Stimulated activated naive CD4-positive, alpha-beta T cell (primary cell): ENCODE measurements at places on chromosomes 1 and 21.

- DNase-seq, result no peak
These were observed at the start of gene SLC27A3 for GRCh38 chr1:153774780-153775457. Gene SLC27A3, plus strand, starts transcription at chr1:153775407. Its CDS starts 91 bp downstream, at chr1:153775498.

GRCh38 chr1:5481889-5482288 lies 510.3 kb downstream of the NPHP4 start:
- DNase-seq, result peak; percentile 9

DNA sequence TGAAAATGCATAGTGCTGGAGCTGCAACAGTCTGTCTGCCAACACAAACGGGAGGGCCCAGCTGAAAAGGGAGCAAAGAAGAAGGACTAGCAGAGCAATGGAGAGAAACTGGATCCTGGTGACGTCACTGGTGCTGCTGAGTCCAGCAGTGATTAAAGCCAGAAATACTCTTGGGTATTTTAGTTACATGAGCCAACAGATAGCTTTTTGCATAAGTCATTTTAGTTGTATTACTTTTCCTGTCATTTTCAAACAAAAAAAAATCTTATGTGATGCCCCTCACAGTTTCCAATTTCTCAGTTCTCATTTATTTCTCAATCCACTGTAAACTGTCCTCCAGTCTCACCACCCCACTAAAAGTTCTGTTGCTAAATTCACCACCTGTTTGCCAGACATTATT lies 38.7 kb upstream of the NEK7 start:
- no peak for DNase-seq

- DNase-seq, result no peak
These were observed 20.8 kb upstream of the ENSA start for GRCh38 chr1:150650193-150650592.

DNA sequence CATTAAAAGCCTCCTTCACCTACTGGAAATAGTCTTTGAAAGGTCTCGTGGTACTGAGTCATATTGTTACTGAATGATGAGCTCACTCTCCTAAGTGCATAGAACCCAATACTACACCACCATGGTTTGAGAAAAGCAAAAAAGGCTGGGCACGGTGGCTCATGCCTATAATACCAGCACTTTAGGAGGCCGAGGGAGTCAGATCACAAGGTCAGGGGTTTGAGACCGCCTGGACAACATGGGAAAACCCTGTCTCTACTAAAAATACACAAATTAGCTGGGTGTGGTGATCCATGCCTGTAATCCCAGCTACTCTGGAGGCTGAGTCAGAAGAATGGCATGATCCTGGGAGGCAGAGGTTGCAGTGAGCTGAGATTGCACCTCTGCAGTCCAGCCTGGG lies 3.3 kb upstream of the HNRNPCL1 start:
- DNase-seq, result no peak

- no peak for DNase-seq
These were observed 40.2 kb upstream of the SLC6A9 start for GRCh38 chr1:44071461-44071860.

DNA sequence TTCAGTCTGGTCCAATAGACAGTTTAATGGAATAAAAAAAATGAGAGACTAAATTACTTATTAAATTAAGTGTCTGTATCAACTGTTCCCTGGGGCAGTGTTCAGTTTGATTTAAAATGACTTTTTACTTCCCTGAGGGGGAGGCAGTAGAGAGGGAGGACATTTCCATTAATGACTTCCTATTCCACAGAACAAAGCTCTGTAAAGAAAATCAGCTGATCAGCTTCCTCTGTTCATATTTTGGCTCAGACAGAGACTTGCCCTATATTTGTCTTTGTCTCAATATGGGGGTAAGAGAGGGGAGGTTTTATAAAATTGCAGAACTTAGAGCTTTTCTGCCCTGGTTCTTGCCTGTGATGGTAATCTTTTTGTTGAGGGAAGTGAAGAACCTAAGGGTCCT lies 8.4 kb downstream of the CFAP126 start:
- no peak for DNase-seq

DNA sequence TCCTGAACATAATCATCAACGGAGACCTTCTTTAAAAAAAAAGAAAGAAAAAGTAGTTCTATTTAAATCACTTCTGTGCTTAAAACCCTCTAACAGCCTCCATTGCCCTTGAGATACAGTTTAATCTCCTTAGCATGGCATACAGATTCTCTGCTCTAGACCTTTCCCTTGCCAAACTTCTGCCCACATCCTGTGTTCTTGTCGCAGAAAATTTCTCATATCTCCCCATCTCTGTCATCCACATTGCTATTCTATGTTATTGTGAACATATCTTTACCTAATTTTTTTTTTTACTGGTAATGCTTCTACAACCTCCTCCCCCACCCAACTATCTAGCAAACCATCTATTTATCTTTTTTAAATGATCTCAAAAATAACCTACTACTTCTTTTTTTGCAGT lies 135.7 kb upstream of the PROX1 start:
- peak; percentile 86 for DNase-seq
